ENCODE measurements at places on chromosomes 5 and 9.
A peak's percentile ranks its signal among the peaks of the same experiment; 100 is the strongest.

DNA sequence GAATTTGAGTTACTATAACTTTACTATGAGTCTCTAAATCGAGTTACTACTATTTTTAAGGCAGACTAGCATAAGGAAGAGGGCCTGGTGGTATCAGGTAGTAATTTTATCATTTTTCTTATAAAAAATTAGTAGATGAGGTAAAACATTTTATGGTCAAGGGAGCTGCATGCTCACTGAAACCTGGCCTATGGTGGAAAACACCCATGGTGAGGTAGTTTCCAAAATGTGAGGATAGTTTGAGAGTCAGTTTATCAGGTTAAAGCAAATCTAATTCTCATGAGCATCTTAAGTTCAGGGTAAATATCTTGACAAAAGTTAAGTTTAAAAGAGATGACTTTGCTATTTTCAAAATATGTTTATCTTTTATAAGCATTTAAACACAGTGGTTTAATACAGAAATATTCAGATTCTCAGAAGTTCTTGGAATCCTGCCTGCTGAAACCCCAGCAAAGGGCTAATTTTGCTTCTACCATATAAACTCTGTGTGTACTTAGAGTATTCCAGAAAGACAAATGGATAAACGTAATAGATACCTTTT, 10.0 kb downstream of the DDX4 start:
- ATAC-seq, result no peak

GRCh38 chr5:956941-957747, 51.5 kb upstream of the NKD2 start:
- peak; percentile 56 for ATAC-seq

DNA sequence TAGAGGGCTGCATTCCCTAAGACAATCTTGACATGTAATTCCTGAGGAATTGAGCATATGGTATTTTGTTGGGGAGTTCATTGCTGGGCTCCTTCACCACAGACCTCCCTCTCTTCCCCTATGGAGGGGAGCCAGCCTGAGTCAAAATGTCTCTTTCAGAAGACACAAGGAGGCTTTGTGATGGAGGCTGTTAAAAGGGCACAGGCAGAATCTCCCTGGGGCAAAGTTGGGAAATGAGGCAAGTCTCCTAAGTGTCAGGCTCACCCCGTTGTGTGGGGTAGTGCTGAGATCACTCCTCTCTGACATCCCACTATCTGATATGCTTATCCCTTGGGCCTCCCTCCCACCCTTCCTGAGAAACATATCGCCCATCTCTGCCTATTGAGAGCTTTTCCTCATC, 30.6 kb downstream of the GFRA3 start:
- no peak for ATAC-seq

GRCh38 chr9:130940693-130941576, 1.9 kb upstream of the FIBCD1 start:
- peak; percentile 49 for ATAC-seq

GRCh38 chr9:81565609-81566008, 123.7 kb downstream of the TLE1 start:
- no peak for ATAC-seq

Data from gastroesophageal sphincter (tissue), 4 donors.